NCI-H748 treated with DMSO at 0.1 percent for 48 hours (cell line): ENCODE measurements at places on chromosomes 12 and 14.

DNA sequence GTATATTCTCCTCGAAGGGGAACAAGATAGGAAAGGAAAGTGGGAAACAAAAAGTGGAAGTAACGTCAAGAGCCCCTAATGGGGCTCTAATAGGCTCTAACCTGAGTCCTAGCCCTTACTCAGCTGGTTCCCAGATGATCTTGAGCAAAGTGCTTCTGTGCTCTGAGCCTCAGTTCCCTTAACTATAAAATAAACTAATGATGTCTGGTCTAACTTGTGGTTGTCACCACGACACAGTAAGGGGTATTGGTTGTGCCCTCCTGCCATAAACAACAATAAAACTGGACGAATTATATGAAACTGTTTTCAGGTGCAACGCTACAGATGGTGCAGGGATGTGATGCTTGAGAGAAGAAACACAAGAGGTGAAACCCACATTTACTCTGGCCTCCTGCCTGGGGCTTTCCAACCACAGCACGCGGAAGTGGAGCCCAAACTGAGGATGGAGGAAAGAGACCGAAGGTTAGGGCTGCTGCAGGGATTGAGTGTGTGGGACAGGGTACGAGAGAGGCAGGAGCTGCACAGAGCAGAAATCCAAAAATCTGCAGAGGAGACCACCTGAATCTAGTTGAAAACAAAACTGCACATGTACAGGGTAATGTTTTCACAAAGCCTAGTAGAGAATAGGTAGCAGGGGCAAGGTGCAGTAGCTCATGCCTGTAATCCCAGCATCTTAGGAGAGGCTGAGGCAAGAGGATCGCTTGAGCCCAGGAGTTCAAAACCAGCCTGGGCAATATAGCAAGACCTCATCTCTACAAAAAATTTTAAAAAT, 45.6 kb upstream of the BCL2L14 start:
- DNase-seq: no peak

DNA sequence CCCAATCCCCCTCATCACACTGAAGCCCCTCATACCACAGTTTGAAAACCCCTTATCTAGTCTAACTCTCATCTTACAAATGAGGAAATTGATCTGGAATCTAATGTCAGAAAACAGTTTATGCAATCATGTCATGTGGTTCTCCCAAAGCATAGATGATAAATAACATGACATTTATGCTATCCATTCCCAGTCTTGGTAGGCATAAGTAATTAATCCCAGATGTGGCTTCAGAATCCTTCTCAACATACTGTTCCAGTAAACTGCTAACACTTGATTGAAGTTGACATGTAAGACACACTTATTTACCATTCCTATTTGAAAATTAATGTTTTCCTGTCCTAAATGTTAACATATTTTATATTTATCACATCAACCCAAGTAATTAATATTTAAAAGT, 168.7 kb downstream of the GALC start:
- DNase-seq: no peak

DNA sequence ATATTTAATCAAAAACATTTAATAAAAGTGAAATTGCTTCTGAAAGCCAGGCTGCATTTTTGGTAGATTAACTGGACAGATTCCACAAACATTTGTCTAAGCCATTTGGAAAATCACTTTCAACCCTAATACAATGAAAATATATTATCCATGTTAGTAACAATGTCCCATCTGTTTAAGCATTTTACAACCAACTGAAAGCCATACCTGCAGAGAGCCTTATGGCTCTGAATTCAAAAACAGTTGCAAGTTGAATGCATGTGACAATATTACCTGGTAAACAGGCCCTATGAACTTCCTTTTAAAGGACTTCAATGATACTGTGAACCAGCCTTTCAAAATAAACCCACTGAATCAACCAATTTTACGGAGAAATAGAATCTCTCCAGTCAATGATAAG, 468.1 kb downstream of the BTG1 start:
- DNase-seq: no peak

GRCh38 chr12:53097564-53098353, at the start of gene IGFBP6:
Gene IGFBP6, plus strand, starts transcription at chr12:53097667. Its CDS starts 51 bp downstream, at chr12:53097718.
- peak; percentile 8 for DNase-seq

- DNase-seq: peak; percentile 76
Observed at GRCh38 chr12:106582641-106583230, at the start of gene RFX4. Gene RFX4, plus strand, starts transcription at chr12:106583004. Its CDS starts 317 bp downstream, at chr12:106583321.

DNA sequence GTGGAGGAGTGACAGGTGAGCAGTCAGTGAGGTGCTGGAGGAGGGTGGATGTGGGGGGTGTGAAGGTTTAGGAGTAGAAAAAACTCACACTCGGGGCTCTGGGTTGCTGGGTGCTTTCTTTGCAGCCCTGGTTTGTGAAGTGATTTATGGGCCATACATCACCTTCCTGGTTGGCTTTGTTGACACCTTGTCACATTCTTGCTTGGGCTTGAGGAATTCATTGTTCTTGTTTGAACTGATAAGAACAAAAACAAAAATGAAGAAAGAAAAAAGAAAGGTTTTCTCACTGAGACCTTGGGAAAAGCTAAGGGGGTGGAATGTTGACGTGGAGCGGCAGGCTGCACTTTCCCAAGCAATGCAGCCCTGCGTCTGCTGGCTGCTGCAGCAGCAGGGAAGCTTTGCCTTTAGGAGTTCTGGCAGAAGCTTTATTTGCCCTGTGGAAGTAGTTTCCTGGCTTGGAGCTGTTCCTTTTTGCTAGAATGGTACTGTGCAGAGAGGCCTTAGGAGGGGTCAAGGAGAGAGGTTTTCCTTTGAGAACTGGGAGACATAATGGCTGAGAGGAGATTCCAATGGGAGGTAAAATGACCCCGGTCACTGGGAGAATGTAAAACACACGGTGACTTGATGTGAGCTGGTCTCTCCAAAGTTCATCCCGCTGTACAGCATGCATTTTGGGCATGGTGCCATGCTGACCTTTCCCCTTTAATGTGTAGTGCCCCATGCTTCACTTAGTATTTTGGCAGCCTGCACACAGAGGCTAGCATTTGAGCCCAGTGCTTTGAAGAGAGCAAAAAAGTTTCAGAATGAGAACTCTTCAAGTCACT, 52.8 kb downstream of the HMGA2 start:
- DNase-seq: no peak

DNA sequence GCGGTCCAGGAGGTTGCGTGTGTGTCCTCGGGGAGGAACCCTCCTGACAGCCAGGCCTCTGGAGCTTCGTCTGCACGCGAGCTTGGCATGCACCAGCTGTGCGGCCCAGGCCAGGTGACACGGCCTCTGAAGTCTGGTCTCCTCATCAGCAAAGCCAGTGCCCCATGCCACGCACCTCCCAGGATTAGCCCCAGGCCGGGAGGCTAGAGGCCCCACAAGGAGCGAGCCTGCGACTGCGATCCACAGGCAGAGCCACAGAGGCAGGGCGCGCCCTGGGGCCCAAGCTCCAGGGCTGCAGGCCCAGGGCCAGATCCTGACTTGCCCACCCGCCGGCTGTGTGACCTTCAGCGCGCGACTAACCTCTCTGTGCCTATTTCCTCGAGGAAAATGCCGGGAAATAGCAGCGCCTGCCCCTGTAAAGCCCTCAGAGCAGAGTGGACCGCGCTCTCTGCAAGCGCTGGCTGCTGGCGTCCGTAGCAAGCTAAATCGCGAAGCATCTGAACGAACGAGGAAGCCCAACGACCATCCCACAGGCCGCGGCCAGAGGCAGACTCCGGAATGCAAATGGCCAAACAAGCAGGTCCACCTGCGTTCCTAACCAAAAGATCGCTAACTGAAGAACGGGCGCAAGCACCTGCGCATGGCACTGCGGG, 492 bp upstream of the BTBD6 start:
- DNase-seq: no peak

DNA sequence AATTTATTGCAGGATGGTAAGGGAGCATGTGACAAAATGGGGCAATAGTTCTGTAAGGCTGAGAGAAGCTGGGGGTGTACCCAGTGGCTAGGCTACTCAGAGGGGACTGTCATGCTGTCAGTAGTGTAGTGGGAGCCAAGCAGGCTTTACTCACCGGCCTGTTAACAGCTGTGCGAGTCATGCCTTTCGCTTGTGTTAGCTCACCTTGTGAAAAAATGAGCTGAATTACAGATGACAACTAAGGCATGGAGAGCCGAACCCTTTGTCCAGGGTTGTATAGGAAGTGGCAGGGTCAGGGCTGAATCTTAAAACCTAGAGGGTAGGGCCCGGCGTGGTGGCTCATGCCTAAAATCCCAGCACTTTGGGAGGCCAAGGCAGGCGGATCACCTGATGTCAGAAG, 37.9 kb downstream of the SH2B3 start:
- no peak for DNase-seq
